ENCODE measurements at places on chromosomes 16 and 17.

DNA sequence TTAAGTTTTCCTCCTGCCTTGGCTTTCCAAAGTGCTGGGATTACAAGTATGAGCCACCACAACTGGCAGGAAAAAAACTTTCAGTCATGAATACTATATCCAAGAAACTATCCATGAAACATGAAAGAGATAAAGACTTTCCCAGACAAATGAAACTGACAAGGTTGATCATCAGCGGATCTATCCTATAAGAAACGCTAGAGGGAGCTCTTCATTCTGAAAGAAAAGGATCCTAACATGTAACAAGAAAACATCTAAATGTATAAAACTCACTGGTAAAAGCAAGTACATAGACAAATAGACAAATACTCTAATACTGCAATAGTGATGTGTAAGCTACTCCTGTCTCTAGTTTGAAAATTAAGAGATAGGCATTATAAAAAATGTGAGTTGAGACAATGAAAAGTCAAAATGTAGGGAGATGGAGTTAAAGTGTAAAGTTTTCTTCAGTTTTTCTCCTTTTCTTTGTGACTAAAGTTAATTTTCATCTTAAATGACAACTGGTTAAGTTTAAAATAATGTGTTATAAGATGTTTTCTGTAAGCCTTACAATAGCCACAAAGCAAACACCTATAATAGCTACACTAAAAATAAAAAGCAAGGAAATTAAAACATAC, 79.6 kb upstream of the TEKT1 start:
- peak; percentile 46 for DNase-seq

DNA sequence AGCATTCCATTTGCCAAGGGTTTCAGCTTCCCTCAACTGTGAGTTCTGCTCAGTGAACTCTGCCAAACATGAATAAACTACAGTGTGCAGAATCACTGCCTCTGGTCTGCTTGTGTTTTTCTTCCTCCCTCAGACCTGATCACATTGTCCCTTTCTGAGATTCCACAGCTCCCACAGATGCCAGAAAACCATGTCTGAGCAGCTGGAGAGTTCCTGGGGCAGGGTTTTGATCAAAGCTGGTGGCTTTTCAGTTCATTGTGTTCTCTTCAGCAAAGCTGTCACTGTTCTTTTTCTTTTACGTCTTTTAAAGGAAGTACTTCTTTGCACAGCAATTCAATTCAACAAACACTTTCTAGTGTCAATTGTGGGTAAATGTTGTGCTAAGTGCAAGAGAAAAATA, 555.8 kb downstream of the RBFOX1 start:
- no peak for DNase-seq

GRCh38 chr17:9211133-9211765, 189.9 kb downstream of the NTN1 start:
- no peak for DNase-seq

GRCh38 chr17:82667668-82668000, 19.4 kb upstream of the WDR45B start:
- no peak for DNase-seq

GRCh38 chr17:38907930-38908675, 17.3 kb upstream of the LASP1NB start:
- DNase-seq, result no peak

DNA sequence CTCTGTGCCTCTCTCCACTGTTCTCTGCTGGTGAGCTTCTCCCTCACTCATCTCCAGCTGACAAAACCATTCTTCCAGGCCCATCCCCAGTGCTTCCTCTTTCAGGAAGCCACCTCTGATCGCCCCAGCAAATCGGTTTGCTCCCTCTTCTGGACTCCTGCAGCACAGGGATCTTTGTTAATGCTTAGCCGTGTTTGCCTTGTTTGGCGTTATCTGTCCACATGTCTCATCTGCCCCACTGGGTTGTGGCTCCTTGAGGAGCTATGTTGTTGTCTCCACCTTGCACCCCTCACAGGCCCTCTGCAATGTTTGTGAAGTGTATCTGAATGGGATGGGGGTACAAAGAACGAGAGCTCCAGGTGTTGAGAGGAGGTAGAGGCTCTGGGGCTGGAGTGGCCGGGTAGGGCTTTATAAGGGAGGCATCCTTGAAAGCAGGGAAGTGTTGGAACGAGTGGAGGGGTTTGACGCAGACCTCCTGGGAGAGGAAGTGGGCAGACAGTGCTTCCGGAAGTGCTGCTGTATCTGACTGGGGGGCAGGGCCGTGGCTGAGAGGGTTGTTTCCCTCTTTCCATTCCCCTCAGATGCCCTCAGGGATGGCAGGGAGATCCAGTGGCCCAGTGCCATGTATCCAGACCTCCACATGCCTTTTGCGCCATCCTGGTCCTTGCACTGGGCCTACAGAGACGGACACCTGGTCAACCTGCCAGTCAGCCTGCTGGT, 27.8 kb downstream of the CASKIN2 start:
- DNase-seq, result no peak

GRCh38 chr16:11088831-11089230, 144.5 kb downstream of the CLEC16A start:
- DNase-seq, result no peak

- no peak for DNase-seq
Measured at GRCh38 chr16:17321824-17322223, 148.9 kb downstream of the XYLT1 start.

GRCh38 chr16:50313596-50314478, 47.5 kb downstream of the ADCY7 start:
- no peak for DNase-seq

DNA sequence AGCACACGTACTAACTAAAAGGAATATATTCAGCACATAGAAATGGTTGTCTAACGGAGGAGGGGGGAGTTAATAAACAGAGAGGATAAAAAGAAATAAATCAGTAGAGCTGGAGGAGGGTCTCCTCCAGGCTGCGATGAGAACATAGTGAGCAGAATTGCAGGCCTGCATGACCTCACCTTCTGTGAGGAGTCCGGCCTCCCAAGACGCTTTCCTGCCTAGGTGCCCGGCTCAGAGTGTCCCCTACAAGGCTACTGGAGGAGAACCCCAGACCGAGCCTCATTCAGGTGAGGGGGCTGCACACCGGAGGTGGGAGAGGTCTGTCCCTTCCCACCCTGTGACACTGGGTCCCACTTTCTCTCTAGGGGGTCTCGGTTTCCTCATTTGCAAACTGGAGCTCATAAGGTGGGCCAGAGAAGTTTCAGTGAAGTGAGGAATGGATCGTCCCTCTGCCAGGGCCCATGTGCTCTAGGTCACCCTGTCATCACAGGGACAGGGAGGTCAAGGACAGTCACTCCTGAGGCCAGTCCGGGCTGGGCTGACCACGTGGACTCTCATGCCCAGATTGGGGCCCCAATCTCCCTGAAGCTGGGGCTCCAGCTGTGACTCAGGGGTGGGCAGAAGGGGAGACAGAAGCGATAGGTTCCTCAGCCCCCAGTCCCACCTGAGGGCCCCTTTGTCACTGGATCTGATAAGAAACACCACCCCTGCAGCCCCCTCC, 3.3 kb upstream of the HBM start:
- no peak for DNase-seq

DNA sequence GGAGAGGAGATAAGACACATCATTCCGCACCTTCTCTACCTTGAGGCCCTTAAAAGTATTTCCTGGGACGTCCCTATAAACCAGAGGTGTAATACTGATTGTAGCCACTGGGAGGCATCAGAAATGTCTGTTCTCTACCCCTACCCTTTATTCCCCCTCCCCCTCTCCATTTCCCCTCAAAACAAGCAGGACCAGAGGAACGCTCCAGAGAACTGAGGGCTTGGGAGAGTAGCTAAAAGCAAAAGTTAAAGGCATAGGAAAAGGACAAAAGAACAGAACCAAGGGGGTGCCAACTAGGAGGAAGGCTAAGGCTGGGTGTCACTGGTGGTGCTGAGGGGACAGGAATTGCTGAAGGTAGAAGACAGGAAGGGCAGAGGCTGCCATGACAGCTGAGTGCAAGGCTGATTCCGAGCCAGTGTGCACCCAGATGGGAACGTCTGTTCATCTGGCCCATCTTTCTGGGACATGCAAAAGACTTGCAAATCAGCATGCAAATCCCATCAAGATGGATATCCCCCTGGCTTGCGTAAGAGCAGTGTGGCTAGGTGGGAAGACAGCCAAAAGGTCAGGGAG, 6.7 kb downstream of the CAMTA2 start:
- DNase-seq, result peak; percentile 56

DNA sequence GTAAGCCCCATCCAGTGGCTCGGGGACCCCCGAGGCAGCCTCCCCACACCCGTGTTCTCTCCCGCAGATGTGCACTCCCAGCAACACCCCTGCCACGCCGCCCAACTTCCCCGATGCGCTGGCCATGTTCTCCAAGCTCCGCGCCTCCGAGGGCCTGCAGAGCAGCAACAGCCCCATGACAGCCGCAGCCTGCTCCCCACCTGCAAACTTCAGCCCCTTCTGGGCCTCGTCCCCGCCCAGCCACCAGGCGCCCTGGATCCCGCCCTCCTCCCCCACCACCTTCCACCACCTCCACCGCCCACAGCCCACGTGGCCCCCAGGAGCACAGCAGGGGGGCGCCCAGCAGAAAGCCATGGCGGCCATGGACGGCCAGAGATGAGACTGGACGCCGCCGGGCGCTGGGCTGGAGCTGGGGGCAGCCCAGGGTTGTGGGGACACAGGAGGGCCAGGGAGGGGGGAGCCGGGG, 5.0 kb downstream of the UBALD2 start:
- no peak for DNase-seq

- peak; percentile 82 for DNase-seq
Measured at GRCh38 chr16:69131839-69132423, 457 bp downstream of the CHTF8 start.

GRCh38 chr17:82480318-82480717, 21.8 kb downstream of the NARF start:
- DNase-seq, result no peak

DNA sequence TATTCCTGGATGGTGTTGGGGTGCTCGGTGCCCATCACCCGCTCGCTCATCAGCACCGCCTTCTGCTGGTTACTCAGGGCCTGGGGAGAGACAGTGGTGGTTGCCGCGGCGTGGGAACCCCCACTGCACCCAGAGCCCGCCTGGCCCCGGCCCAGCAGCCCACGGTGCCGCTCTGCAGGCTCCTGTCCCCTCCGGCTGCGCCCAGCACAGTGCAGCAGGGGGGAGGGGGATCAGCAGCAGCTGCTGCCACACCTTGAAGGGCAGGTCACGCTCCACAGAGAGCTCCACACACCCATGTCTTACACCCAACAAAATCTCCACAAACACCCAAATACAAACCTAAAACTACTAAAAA, 18.8 kb downstream of the CLUH start:
- no peak for DNase-seq

DNA sequence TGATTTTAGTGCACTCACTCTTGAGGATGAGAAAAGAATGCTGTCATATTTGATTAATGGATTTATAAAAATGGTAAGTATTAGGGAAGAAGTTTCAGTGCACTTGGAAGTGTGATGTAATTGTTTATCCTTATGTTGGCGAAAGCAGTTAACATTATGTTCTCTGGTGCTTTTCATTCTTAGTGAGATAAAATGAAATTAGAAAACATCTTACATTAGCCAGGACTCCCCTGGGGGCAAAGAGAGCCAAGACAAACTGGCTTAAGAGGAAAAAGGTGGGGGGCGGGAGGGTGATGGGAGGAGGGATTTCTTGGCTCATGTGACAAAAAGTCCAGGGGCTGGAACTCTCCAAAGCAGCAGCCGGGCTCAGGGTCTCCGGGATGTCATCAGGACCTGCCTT, 73.2 kb downstream of the KNOP1 start:
- DNase-seq, result peak; percentile 64

GRCh38 chr17:19456016-19456927, 45.2 kb downstream of the RNF112 start:
- no peak for DNase-seq

GRCh38 chr17:77423589-77424451, 283.1 kb downstream of the SEC14L1 start:
- peak; percentile 94 for DNase-seq

DNA sequence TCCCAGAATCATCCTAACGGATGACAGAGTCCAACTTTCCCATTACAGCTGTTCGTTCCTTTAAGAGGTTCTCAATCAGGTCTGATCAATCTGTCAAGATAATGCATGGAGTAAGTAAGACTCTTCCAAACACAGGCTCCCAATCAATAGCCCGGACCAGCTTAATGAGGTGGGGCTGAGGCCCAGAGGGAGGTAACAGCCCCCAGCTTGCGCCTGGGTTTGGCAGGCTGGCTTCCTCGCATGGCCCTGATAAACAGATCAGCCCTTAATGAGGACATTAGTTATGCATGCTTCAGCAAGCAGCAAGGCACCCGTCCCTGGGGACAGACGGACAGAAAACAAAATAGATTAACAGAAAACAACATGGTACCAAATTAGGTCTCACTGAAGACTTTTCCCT, 145.7 kb downstream of the ZFHX3 start:
- no peak for DNase-seq

GRCh38 chr16:62652441-62653120, 616.3 kb upstream of the CDH8 start:
- no peak for DNase-seq

All from amniotic epithelial cell (primary cell).